ENCODE measurements at places on chromosomes 6 and 20.

GRCh38 chr6:45971287-45971686, 44.4 kb downstream of the CLIC5 start:
- no peak for DNase-seq

GRCh38 chr20:23596579-23597250, 9.0 kb downstream of the CST9 start:
- no peak for DNase-seq

GRCh38 chr6:1635305-1636010, 25.7 kb downstream of the FOXC1 start:
- DNase-seq = no peak

DNA sequence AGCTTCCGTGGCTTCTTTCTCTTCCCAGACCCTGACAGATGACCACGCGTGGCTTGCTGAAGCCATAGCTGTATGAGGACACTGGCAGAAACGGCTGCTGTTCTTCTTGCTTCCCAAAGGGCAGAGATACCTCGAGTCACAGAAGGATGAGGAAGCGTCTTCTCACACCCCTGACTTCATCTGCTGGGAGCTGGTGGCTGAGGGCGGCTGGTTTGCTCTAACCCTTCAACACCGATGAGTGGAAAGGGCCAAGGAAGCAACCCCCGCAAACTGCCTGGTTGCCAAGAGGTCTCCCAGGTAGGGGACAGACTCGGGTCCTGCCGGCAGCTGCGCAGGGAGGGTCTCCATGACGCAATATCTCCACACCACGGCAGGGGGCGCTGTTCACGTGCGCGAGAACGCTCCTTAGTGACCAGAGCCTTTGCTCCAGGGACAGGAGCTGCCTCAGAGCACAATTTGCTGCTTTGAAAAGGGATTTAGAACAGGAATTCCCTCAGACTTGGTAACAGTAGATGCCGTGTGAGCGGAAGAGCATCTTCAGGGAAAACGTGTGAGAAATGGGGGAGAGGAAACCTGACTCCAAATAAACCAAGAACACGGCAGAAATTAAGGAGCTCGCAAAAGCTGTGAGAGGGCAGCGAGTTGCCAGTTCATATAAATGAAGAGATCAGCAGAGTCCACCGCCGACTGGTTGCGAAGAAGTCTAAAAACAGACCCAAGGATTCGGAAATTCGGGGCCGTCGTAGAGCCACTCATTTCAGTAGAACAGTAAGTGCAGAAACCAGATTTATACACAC, 80.2 kb downstream of the ERMARD start:
- peak; percentile 54 for DNase-seq

DNA sequence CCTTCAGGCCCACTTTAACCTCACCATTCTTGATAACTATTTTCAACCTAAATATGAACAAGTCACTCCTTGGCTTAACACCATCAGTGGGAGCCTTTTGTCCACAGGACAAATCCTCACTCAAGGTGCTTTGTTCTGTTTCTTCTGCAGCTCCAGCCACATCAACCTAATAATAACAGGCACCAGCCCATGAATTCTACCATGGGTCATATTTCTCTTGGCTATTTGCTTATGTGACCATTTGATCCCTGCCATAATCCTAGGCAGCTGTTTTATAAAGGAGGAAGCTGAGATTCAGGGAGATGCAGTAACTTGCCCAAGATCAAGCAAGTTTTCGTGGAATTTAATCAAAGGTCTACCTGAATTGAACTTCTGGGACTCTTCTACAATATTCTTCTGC, 561.3 kb downstream of the DHX35 start:
- DNase-seq = no peak

DNA sequence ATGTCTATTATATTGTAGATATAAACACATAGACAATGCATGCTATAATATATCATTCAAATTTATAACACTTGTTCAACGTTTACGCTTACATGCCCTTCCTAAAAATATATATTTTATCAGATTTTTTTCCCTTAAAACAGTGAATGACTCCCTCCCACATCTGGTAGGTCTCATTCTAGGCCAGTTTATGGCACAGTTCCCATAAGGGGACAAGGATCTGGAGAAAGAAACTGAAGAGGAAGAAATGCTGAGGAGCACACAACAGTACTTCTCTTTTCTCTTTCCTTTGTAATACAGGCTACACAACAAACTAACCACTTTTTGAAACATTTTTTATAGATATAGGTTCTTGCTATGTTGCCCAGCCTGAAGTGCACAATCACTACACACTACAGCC, 48.6 kb upstream of the RCAN2 start:
- DNase-seq = no peak

GRCh38 chr6:120083186-120083585, 733.6 kb upstream of the MAN1A1 start:
- no peak for DNase-seq

GRCh38 chr20:46572153-46572552, 21.7 kb upstream of the OCSTAMP start:
- DNase-seq = no peak

- DNase-seq = no peak
These were observed 4.0 kb downstream of the IRF4 start for GRCh38 chr6:395432-396125.

DNA sequence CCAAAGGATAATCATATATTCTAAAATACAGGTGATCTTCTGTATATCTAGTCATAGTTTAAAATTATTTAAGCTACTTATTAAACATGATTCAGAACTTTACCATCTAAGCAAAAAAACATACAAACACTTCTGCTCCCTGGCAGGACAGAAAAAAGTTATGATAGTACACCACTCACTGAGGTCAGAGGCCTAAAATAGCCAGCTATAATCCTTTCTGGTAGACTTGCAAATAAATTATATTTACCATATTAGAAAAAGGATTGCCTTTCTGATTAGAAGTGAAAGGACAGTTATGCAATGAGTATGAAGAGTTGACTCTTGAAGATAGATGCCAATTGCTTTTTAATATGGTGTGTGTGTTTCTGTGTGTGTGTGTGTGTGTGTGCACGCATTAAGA, 207.4 kb downstream of the BMP2 start:
- no peak for DNase-seq

DNA sequence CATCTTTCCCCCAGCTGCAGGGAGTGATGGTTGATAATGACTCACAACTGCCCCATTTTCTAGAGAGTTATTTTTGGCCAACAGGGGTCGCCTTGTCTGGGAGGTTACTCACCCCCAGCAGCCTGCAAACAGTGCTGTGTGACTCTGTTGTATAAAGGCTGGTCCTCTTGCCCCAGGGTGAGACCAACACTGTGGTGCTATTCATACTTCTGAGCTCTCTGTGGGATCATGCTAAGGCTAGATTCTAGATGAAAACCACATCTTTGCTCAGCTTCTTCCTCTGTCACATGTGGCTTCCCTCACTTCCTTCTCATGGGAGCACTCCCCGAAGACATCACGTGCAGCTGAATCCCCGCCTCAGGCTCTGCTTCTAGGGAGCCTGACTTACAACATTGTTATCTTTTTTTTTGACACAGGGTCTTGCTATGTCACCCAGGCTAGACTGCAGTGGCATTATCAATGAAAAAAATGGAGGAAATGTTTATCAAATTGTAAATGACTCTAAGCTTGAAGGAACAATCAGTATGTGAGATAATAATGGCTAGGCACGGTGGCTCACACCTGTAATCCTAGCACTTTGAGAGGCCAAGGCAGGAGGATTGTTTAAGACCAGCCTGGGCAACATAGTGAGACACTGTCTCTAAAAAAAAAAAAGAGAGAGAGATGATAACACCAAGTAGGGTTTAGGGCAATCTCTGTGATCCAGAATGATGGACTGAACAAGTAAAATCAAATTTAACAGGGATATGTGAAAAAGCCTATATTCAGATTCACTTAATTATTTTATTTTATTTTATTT, 55.7 kb upstream of the SLC23A2 start:
- DNase-seq = peak; percentile 57

GRCh38 chr6:11798096-11798495, 19.5 kb upstream of the ADTRP start:
- no peak for DNase-seq

DNA sequence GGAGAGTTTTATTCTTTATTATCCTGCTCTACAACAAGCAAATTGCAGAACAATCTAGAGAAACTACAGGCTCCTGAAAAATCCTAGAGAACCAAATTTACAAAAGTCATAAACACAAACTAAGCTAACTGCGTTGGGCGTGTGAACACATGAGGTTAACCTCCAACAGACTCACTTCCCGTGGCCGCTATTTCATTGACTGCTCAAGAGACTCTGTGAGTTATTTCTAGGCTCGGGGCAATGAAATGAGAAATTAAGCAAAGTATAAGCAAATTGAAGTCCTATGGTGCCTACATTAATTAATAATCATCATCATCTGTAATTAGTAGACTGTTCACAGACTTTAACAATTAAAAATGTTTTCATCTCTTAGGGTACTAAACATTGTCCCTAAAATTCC, 100.0 kb downstream of the MBOAT1 start:
- no peak for DNase-seq

GRCh38 chr6:155996151-155996550, 540.5 kb upstream of the NOX3 start:
- DNase-seq = no peak

GRCh38 chr20:54103762-54104600, 33.6 kb upstream of the BCAS1 start:
- DNase-seq = no peak

- no peak for DNase-seq
These were observed 45.4 kb downstream of the TPBG start for GRCh38 chr6:82408952-82409431.

- no peak for DNase-seq
These were observed 205.1 kb downstream of the DLL1 start for GRCh38 chr6:170085475-170086401.

GRCh38 chr6:5078121-5078669, 6.9 kb upstream of the PPP1R3G start:
- no peak for DNase-seq

GRCh38 chr6:67285770-67286495, 1349.1 kb upstream of the ADGRB3 start:
- no peak for DNase-seq

DNA sequence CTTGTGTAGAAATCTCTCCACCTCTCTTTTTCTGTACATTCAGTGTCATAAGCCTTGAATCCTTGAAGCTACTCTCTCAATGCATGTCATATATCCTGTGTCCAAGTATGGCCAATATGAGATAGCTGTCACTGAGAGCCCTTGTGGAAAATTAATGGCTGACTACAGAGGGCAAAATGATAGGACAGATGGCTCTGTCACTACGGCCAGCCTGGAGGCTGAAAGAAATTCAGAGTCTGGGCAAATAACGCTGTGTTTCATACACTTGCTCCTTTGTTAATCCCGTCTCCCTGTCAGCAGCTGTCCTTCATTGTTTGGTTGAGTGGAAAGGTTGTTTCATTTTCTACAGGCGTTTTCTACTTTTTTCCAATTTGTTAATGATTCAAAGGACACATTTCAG, 70.4 kb upstream of the VGLL2 start:
- DNase-seq = no peak

- no peak for DNase-seq
These were observed 22.2 kb downstream of the HIVEP1 start for GRCh38 chr6:12034349-12034748.

DNA sequence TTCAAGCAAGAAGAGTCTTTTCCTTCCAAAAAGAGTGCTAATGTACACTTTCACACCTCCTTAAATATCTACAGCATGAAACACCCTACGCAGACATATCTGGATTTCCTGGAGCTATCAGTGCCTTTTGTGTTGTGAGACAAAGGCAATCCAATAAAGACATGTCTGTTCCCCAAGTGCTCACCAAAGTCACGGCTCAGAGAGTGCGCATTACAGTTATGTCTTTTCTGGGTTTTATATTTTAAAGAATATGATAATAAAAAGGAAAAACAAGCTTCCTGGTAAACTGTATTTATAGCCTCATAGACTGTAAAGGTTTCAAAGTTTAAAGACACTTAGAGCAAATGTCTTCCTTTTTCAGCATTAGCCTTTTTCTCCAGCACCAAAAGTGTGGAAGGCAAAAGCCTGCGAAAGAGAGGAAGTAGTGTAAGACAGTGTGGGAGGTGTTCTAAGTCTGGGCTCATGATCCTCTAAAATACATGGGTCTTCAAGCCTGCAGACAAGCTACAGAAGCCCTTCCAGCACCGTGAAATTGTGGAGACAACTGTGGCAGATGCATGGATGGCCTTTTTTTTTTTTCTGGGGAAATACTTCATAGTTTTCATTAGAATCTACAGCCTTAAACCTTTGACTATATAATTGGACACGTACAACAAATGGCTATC, 135.0 kb upstream of the SLC35B3 start:
- DNase-seq = no peak

- DNase-seq = no peak
These were observed 128.8 kb downstream of the PHF3 start for GRCh38 chr6:63764318-63764916.

- no peak for DNase-seq
These were observed 209.7 kb downstream of the HDGFL1 start for GRCh38 chr6:22779062-22779461.

DNA sequence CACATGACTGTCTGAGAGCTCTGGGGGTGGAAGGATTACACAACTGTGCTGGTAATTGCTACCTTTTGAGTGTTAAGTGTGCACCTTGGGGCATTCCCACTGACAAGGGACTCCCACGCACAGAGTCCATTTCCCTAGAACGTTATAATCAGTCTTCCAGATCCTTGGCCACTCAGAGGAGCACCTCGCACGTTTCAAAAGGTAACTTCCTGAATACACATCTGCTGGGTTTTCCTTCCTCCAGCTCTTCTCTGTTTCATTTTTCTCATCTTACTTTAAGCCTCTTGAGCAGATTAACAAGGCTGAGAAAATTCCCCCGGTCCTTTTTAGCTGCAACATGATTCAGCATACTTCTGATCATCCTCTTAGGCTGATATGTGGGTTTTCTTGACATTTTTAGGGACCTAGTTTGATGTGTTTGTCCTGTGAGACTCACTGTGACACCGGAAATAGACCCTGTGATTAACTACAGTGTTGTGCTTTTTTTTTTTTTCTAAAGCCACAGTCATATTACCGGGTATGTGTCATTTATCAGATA, 98.4 kb upstream of the DUSP22 start:
- peak; percentile 21 for DNase-seq

DNA sequence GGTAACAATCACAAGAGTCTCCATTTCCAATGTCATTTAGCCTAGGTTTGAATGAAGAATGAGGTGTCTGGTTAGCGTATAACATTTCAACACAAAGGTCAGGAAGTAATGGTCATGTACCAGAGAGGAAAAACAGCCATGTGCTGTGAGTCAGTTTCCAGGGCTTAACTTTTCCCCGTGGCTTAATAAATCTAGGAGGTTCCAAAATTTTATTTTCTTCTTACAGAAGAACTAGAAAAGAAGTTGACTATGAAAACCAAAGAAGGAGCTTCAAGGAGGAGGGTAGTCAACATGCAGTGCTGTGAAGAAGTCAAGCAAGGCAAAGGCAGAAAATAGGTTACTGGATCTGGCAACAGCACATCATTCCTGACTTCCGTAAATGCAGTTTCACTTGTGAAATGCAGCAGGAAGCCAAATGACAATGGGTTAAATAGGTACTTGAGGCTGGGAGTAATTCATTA, 8.4 kb upstream of the GABRR2 start:
- no peak for DNase-seq

- no peak for DNase-seq
These were observed at the start of gene CST9L for GRCh38 chr20:23568320-23568970. Gene CST9L (minus strand): TSS chr20:23568484. CDS start chr20:23568450, 34 bp downstream.

GRCh38 chr6:39681674-39682121, 43.5 kb downstream of the KIF6 start:
- no peak for DNase-seq
